ENCODE measurements at places on chromosomes 5 and 9.

- no peak for DNase-seq
These were observed 48.2 kb downstream of the FAM240B start for GRCh38 chr9:38671748-38672147.

GRCh38 chr5:179793468-179794139 lies at the start of gene LTC4S:
LTC4S (plus strand) TSS chr5:179793986; CDS start chr5:179794081, 95 bp downstream.
- peak; percentile 95 for DNase-seq

GRCh38 chr9:96217294-96217707 lies 84.7 kb downstream of the HSD17B3 start:
- no peak for DNase-seq

GRCh38 chr5:175680020-175680419 lies 22.1 kb downstream of the HRH2 start:
- no peak for DNase-seq

GRCh38 chr5:1437226-1437829 lies 7.9 kb downstream of the SLC6A3 start:
- peak; percentile 16 for DNase-seq

- DNase-seq: no peak
These were observed 243.1 kb downstream of the PBX3 start for GRCh38 chr9:125990186-125990792.

DNA sequence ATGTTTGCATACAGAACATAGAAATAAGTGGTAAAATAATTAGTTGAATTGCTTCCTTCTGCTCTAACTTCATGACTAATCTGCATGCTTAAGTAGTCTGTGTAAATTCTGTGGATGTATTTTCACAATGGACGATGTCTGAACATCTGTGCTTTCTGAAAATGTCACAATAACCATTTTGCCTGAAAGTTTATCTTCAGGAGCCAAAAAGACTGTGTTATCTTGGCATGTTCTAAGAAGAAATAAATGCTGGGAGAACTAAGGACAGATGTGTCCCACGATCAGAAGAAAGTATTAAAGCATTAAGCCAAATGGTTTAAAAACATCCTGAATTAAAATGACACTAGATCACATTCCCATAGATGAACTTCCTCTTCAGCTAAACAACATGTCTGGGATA lies 397.6 kb downstream of the SPOCK1 start:
- no peak for DNase-seq

GRCh38 chr9:130608554-130609134 lies 29.3 kb downstream of the FUBP3 start:
- no peak for DNase-seq

GRCh38 chr9:129330711-129331492 lies 152.8 kb upstream of the IER5L start:
- DNase-seq: peak; percentile 37

DNA sequence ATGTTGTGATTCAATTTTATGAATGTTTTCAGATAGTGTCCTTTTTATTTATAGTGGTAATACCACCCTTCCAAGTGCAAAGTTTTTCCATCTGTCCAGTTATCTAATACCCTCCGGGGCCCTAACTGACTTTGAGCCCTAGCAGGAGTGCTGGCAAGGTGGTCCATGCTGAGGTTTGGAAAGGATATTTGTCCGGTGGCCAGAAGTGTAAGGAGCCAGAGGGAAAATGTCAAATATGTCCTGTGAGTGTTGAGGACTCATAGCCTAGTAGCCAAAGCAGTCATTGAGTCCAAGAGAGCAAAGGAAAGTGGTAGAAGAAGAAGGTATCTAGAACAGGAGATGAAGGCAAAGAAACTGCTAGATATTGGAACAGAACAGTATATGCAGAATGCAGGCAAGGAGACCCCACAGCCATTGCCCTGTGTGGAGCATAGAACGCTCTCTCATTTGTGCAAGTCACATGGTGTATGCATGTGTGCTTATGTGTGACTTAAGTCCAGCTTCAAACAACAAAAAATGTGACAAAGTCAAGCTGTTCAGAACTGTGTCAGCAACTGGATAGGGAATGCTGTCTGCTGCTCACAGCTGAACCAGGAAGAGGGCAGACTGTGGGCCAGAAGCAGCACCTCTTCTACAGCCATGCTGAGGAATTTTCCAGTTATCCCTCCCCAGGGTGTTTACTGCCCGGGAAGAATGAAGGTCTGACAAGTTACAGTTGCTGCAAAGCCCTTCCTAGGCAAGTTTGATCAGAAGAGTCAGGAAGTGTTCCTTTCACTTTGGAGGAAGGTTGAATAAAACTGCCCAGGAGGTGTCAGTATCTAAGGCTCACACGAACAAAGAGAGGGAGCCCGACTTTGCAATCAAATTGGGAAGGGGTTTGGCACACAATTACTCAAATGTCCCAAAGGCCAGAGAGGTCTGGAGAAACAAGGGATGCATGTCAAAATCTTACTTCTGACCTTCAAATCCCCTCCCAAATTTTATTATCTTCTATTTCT lies 463.3 kb upstream of the DMAC1 start:
- DNase-seq: no peak

DNA sequence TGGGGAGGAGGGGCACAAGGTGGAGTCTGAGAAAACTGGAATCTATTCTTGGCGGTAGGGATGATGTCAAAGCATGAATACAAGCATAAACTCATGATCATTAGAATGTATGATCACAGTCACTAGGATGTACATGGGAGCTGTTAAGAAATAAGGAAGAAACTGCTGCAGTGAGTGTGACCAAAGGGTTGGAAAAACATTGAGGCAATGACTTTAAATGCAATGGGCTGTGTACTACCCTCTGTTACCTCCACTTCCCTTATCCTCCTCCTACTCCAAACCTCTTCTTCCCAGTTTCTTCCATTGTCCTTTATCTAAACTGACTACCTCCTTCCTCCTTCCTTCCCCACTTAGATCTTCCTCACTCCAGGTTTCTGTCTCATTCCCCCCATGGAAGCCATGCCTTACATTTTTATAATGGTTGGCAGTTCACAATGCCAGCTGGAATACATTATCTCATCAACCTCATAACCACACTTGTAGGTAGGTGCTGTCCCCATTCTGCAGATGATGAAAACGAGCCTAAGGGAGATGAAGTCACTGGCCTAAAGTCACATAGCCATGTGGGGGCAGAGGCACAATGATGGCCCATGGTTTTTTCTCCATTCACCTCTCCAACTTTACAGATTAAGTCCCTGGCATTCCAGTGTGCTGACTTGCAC lies 21.9 kb upstream of the TNFSF15 start:
- DNase-seq: no peak

DNA sequence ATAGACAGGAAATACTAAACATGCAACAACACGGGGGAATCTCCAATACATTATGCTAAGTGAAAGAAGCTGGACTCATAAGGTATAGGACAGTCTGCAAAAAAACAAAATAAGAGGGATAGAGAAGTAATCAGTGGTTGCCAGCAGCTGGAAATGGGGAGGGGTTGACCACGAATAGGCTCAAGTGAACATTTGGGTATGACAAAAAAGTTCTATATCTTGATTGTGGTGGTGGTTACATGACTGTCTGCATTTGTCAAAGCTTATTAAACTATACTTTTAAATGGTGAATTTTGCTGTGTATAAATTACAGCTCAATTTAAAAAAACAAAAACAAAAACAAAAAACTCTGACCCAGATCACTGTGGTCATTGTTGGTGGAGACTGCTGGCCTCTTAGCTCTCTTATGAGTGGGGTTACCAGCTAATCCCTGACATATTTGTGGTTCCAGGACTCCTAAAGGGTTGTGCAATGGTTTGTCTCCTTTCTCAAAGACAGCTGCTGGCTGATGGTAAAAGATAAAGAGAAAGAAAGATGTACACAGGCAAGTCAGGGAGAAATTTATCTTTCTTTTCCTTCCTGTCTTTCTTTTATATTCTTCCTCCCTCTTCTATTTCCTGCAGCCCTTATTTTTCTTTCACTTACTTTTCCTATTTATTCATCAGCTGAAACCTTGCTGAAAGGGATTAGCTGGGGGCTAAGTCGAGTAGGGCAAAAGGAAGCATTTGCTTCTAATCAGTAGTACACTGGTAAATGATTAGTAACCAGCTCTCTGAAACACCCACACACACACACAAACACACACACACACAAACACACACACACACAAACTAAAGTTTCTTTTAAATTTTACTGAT lies 42.6 kb upstream of the APC start:
- DNase-seq: peak; percentile 63

DNA sequence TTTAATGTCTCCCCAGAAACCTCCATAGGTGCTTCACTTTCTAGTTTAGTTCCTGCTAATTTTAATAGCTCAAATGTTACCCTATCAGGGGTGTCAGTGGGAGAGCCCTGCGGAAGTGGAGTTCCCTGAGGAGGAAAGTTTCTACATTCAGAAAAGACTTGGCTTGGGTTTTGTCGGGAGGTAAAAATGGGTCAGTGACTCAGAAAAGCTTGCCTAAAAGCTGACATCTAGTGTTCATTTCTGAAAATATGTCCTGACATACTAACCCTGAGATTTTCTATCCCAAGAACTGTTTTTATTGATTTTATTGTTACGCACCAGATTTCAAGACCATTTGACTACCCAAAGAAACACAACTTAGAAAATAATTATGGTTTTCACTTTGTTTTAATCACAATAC lies 40.9 kb upstream of the GLDC start:
- peak; percentile 58 for DNase-seq

GRCh38 chr5:147464211-147464610 lies 45.7 kb downstream of the DPYSL3 start:
- DNase-seq: peak; percentile 23

DNA sequence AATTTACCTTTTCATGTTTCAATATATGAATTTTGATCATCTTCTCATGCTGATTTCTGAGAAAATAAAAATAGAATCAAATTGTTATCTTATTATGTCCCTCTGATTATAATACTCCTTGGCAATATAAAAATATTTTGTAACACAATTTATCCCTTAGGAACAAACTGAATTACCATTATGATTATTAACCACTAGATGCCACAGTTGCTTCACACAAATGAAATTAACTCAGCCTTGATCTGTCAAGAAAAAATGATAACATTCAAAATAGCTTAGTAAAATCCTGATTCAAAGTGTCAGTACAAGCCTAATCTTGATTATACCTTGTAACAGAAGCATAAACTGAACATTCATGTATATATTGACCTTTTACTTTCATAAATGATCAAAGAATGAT lies 4.8 kb upstream of the CHSY3 start:
- DNase-seq: no peak

DNA sequence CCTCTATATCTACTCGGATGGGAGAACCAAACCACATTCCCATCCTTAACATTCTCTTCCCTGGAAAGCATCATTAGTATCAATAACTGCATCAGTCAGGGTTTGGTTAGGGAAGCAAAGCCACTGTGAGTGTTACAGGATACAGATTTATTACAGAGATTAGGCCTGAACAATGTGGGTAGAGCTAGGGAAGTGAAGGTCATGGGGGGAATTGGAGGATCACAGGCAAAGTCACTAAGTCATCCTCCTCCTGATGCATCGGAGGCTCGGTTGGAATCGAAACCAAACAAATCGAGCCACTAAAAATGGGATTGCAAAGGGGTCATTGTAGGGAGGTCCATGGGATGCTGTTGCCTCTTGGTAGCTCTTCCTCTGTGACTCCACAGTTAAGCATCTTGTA lies 61.8 kb upstream of the ZBTB43 start:
- no peak for DNase-seq

- no peak for DNase-seq
These were observed 39.1 kb upstream of the GZMA start for GRCh38 chr5:55063220-55063863.

DNA sequence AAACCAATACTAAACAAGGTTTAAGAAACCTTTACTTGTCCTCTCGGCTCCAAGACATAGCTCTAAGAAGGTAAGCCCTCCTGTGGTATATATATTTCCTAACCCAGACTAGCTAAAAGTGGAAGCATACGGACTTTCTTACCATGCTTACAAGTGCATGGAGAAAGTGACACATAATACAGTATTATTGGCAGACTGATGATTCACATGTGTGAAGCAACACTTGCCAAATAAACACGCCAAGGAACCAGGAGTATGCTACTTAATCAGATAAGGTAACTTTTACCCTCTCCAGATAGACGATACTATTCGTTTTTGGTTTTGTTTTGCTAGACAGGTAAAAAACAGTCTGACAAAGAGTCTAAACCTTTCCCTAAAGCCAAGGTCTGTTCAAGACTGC lies 264.1 kb downstream of the MLLT3 start:
- DNase-seq: peak; percentile 39

- no peak for DNase-seq
These were observed 2.0 kb downstream of the MAML1 start for GRCh38 chr5:179734536-179735164.

DNA sequence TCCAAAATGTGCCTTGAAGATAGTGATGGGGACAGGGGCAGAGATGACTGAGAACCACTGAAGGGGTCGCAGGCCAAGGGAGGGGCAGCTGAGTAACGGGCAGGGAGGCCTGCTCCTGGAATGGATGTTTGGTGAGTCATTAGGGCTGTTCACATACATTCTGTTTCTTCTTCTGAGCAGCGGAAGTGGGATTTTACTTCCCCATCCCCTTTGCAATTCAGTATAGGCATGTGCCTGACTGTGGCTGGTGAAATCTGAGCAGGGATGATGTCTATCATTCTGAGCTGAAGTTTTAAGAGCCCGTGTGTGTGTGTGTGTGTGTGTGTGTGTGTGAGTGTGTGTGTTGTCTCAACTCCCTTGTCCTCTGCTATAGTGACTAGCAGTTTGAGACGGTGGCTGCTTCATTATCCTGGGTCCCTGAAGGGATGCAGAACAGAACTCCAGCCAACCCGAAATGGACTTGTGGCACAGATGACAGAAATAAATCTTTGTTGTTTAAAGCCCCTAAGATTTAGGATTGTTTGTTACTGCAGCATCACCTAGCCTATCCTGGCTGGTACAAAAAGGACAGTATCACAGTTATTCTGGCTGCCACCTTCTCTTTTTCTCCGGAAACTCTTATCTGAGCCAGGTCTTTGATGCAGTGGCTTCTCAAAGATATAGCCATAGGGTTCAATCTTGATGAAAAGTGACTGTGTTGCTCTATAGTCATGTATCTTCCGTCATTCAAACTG lies 29.2 kb upstream of the TGFBI start:
- DNase-seq: peak; percentile 97

- no peak for DNase-seq
These were observed 10.6 kb downstream of the LAMC3 start for GRCh38 chr9:131019388-131020239.

GRCh38 chr9:134297083-134297410 lies 29.2 kb upstream of the RXRA start:
- no peak for DNase-seq

DNA sequence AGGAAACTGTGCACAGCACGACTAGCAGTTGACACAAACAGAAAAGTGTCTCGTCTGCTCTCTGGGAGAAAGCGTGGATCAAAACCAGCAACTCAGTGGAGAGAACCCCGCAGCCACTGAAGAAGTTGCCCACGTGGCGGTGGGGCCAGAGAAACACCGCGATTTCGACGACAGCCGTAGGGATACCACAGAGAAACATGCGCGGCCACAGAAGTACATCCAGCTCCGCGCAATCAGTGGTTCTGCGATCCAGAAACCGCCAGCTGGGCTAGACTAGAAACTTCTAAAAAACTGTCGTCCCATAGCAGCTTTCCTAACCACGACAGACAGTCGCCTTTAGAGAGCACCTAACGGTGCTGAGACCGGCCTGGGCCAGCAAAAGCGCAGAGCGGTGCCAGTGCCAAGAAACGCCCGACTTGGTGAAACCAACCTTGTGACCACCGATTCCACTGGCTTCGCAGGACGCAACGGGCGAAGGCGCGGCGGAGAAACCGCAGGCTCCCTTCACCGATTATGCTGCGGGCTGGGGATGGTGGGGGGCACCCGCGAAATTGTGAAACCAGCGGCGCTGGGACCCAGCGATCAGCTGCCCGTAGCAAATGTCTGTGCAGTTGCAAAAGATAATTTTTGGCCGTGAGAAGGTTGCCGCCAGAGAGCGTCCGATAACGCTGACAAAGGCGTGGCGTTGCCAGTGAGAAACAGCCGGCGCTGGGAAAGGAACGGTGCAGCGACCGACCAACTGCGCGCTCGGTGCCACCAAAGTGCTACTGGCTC lies 2.7 kb upstream of the ANXA2R start:
- peak; percentile 89 for DNase-seq
